CMK (cell line): ENCODE measurements at places on chromosomes 13 and 19.

DNA sequence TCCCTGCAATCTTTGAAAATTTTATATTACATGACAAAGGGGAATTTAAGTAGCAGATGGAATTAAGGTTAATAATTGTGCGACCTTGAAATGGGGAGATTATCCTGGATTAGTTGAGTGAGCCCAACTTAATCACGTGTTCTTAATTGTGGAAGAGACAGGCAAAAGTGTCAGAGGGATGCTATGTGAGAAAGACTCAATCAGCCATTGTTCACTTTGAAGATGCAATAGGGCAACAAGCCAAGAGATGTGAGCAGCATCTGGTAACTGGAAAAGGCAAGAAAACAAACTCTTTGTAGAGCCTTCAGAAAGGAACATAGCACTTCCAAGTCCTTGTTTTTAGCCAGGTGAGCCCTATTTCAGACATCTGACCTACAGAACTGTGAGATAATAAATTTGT is 247.7 kb downstream of the SLITRK1 start:
- no peak for DNase-seq

GRCh38 chr13:91058066-91058465 is 289.4 kb upstream of the MIR17HG start:
- DNase-seq = no peak

DNA sequence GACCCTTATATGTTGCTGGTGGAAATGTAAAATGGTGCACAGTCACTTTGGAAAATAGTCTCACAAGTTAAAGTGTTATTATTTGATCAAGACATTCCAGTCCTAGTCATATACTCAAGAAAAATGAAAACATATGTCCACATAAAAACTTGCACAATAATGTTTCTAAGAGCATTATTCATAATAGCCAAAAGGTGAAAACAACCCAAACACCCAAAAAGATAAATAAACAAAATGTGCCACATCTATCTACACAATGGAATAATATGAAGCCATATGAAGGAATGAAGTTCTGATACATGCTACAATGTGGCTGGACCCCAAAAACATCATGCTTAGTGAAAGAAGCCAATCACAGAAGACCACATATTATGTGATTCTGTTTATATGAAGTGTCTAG is 14.4 kb upstream of the AKAP8 start:
- no peak for DNase-seq

DNA sequence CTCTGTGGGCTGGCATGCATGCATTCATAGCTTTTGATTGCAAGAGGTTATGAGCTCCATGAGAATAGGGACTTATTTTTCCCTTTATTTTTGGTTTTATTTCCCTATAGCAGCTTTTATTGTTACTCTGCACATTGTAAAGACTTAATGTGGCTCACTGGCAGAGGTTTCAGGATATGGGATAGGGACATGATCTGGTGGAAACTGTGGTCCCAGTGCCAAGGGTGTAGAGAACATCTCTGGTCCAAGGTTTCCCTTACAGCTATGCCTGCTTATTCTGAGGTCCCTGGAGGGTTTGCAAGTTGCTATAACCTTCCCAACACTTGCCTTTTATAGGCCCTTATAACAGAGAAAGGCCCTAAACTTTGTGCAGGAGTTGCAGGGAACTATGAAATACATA is 33.6 kb downstream of the LMO7 start:
- no peak for DNase-seq

DNA sequence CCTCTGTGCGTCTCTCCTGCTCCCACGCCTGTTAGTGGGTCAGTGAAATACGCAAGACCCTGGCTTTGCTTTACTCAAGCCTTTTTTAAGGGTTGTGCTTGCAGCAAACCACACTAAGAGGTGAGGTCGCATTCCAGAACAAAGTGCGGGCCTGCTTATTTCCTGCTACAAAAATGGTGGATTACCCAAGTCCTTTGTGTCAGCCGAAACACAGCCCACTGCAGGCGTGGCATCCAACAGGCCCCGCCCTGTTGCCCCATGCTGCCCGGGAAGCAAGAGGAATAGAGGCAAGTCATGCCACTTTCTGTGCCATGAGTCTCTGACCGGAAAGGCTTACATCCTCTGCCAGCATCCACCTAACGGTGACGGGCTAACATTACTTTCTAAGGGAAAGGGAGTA is 7.7 kb upstream of the IRS2 start:
- no peak for DNase-seq

DNA sequence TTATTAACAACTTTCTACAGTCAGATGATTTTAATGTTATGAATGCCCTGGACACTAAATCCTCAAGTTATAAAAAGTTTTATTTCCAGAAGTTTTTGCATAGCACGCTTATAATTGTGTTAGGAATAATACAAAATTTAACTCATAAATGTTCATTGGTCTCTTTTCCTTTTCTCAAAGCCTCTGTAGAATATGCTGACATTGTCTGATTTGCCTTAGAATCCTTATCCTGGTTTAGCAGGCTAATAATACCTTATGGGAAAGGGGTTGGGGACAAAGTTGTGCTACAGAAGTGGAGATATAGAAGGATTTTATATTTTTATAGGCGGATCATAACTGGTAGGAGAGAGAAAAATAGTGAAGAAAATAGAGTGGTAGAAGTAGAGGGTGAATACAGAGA is 1739.6 kb downstream of the OLFM4 start:
- no peak for DNase-seq
